Fibroblast of mammary gland (primary cell): ENCODE measurements at places on chromosomes 7 and 10.

DNA sequence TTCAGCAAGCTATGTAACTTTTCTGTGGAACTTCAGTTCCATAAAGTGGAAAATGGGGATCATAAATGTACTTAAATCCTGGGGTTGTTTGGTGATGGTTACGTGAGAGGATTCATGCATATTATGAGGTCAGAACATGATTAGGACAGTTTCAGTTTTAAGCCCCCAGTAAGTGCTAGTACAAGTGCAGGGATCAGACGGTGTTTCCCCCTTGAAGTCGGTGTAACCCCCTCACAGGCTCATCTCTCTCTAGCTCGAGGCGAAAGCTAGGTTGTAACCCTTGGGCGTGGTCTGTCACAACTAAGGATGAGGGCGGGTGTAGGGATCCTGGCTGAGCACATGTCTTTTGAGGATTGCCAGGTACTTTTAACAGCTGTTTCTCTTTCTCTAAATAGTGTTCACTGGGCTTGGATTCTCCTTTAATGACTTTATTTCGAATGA is 84.7 kb downstream of the SPAG6 start:
- no peak for DNase-seq

- no peak for DNase-seq
These were observed 819 bp downstream of the HYCC1 start for GRCh38 chr7:23012908-23013714.

DNA sequence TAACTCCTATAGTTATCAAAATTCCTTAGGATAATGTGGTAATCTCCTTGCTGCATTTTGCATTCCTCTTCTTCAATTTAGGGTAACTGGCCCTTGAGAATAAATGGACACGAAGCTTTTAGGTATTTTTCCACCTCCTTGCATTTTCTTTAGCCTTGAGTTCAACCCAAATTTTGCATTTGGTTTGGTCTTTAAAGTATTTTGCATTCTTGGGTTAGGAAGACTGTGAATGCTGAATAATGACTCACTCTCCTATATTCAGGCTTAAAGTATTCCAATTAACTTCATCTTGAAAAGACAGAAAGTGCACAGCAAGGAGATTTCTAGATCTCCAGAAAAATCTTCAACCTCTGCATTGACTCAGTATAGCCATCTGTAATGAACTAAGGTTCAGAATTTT is 47.3 kb downstream of the TFPI2 start:
- DNase-seq = peak; percentile 14

DNA sequence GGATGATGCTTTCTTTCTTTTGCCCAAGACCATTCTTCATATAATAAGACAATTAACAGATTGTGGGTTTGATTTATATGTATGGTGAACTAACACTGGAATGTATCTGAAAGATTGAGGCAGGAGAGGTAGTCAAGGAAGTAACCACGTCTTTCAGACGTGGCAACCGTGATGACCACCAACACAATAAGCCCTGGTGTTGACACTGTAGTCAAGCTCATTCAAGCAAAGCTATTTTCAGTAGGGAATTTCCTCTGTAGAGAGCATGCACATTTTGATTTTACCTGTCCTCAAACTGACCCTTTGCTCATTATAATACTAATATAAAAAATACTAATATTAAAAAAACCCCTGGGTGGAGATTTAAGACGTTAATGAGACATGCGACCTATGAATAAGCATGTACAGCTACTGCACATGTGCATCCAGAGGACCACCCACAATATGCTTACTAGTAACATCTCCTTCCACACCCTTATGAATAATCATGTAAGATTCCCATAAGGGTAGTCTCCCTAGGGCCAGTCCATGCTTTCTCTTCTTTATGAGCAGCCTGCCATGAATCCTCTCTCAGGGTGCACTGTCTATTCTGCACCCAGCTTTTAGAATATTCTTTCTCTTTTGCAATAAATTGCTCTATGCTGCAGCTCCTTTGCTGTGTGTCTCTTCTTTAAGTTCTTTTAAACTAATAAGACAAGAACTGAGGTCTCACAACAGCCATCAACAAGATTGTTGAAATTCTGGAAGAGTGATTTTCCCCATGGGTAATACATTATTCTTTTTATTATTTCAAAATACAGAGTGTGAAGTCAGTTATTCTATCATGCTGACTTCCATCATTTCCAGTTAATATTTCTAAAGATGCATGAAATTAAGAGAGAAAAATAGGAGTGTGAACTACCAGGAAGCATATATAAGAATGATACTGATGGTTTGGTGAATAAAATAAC is 151.3 kb upstream of the NPVF start:
- no peak for DNase-seq

GRCh38 chr10:83542774-83543411 is 596.4 kb upstream of the GHITM start:
- DNase-seq = no peak

- DNase-seq = no peak
These were observed 113.1 kb upstream of the SORCS1 start for GRCh38 chr10:107277591-107277990.
